ENCODE measurements at places on chromosomes 4 and X.
A peak's percentile ranks its signal among the peaks of the same experiment; 100 is the strongest.

DNA sequence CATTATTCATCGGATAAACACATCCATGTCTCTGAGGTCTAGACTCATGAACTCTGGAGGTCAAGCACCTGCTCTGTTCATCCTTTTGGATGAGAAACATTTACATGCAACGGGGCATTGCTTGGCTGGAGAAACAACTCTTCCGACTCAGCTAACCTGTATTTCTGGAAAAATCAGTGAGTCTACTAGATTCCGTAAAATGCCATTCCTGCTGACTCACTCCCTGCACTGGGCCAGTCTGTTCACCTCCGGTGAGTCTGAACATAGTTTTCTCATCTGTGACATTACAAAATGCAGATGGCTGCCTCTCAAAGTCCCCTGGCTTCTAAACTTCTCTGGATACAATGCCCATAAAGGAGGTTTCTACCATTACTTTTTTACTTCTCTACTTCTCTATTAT, 185.7 kb upstream of the HS3ST1 start:
- peak; percentile 95 for DNase-seq

GRCh38 chr4:3297066-3297859, 4.4 kb downstream of the RGS12 start:
- DNase-seq, result no peak

GRCh38 chr4:99668472-99668871, 10.8 kb upstream of the C4orf54 start:
- DNase-seq, result no peak

DNA sequence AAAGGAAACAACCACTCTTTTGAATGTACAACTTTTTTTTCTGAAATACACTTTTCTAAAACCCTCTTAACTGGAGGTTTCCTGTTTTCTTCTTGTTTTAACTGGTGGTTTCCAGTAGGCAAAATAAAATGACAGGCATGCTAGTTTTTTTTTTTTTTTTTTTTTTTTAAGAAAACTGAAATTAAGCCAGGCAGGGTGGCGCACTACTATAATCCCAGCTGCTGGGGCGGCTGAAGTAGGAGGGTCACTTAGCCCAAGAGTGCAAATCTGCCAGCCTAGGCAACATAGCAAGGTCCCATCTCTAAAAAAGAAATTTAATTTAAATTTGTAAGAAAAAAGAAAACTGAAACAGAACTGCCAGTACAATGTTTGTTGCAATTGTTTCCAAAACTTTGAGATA, 44.0 kb downstream of the TMEM144 start:
- DNase-seq, result no peak

DNA sequence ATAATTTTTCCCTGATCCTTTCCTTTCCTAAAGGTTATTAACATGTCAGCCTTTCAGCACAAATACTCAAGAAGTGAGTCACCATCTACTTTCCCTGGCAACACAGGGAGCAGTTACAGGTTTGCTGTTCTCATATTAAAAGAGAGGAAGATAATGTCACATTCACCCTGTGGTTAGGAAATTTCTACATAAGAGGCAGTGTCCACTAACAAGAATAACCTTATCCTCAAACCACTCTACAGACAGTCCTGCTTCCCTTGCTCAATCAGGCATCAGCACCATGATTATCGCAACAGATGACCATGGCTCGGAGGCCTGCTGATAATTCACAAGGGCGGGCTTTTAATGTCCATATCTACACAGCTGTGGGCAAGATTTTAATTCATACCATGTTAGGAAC, 30.9 kb downstream of the RNF150 start:
- peak; percentile 4 for DNase-seq

DNA sequence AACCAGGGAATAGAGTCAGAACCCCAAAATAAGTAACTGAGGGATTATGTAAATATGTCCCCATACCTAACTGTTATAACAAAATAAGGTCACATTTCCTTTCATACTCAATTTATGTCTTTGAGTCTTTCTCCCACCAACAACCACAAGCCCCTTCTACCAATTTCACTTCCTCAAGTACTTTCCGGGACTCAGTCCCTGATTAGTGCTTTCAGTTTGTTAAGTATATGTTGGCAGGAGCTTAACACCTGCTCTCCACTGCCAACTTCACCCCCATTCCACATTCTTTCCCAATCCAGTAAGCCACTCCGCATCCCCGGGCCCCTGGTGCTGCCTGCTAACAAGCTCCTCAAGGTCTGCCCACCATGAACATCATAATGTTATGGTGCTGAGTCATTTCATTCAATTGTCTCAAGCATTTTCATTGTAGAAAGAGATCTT, 71.3 kb upstream of the SPRY1 start:
- no peak for DNase-seq

DNA sequence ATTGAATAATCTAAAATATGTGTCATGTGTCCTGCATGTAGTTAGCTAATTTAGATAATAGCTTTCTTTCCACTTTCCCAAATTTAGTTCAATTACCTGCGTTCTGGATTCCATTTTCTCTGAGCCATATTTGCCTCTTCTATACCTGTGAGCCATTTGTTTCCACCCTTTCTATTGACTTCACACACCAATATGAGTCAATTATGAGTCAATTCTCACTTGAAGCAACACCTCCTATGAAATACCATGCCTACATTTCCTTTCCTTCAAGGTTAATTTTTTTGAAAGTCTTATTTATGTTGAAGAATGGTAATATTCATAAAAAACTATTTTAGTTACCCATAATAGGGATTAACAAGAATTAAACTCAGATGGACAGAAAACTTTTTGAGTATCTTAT, 25.8 kb downstream of the NPY2R start:
- no peak for DNase-seq

- no peak for DNase-seq
These were observed 46.1 kb upstream of the FAM9C start for GRCh38 chrX:13090339-13091110.

GRCh38 chr4:124083711-124084110, 628.8 kb downstream of the ANKRD50 start:
- DNase-seq, result no peak

- DNase-seq, result peak; percentile 83
These were observed 36.3 kb downstream of the SULT1E1 start for GRCh38 chr4:69823481-69824186.

DNA sequence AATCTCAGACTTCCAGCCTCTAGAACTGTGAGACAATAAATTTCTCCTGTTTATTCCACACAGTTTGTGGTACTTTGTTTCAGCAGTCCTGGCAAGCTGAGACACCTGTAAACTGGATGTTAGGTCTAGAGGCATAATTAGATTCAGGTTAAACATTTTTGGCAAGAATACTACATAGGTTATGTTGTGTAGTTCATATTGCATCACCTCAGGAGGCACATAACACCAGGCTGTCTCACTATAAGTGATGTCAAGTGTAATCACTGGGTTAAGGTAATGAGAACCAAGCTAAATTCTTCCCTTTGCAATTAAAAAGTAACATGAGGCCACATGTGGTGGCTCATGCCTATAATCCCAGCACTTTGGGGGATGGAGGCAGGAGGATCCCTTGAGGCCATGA, 214.2 kb downstream of the ZNF674 start:
- DNase-seq, result no peak

DNA sequence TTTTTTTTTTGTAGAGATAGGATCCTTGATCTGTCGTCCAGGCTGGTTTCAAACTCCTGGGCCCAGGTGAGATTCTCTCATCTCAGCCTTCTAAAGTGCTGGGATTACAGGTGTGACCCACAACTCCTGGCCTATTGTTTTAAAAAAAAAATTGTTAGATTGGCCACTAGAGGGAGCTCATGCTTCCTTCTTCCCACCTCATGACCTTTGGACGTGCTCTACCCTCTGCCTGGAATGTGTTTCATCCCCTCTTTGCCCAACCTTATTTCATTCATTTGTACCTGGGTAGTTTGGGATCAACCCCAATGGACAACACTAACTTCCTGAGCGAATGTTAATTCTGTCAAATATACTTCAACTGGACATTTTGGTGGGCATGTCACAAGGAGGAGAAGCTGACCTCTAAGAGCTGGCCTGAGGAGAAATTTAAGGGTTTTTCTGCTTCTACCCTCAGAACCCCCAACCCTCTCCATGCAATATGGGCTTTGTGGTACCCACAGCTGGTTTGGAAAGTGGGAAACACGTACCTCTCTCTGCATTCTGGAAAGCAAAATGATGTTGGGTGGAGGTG, 6.4 kb downstream of the PPEF2 start:
- DNase-seq, result peak; percentile 83

GRCh38 chrX:2781698-2782097, 29.9 kb downstream of the XG start:
- DNase-seq, result no peak
